Naive thymus-derived CD4-positive, alpha-beta T cell (primary cell): ENCODE measurements at places on chromosomes 4 and X.

GRCh38 chr4:100977746-100978397 lies 369.5 kb downstream of the PPP3CA start:
- DNase-seq = no peak

GRCh38 chr4:53436251-53436650 lies 58.8 kb downstream of the FIP1L1 start:
- no peak for DNase-seq

GRCh38 chrX:149145845-149146285 lies 359.2 kb downstream of the IDS start:
- no peak for DNase-seq

DNA sequence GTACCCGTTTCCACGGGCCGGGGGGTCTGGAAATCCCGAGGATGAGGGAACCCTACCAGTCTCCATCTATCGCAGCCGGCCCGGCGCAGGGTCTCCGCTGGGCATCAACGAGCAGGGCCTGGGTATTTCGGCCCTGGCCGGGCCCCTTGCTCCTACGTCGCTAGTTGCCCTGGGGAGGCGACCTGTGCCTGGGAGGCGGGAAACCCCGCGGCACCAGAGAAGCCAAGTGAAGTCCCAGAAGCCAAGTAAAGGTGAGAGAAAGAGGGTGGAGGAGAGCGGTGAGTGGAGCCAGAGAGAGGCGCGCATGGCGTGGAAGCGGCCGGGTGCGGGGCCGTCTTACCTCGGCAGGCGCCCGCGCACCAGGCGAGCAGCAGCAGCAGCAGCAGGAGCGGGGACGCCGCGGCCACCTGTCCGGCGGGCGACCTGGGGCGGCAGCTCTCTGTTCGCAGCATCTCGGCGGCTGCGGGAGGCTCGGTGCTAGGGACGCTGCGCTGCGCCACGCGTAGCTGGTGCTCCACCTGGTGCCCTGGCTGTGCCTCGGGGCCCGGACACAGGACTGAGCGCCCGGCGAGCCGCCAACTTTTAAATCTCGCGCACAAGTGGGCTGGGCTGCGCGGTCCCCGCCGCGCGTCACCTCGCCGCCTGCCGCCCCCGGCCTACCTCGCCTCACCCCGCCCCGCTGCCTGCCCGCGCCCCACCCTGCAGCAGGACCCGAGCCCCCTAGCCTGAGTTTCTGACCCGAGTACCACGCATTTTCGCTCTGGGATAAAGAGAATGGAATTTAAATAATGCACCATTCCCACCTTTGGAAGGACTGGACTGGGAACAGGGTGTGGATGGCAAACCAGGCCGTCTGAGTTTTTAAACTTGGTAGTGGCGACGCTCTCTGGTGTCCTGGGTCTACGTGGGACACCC lies at the start of gene NMU:
TSS of gene NMU (minus strand) at position 558 of the 915 bp plus-strand sequence. CDS start at position 452, 106 bp downstream.
- no peak for DNase-seq

DNA sequence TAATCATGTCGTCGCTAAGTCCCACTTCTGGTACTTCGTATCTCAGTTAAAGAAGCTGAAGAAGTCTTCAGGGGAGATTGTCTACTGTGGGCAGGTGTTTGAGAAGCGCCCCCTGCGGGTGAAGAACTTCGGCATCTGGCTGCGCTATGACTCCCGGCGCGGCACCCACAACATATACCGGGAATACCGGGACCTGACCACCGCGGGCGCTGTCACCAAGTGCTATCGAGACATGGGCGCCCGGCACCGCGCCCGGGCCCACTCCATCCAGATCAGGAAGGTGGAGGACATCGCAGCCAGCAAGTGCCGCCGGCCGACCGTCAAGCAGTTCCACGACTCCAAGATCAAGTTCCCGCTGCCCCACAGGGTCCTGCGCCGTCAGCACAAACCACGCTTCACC lies 11.3 kb downstream of the PNCK start:
- peak; percentile 26 for DNase-seq

DNA sequence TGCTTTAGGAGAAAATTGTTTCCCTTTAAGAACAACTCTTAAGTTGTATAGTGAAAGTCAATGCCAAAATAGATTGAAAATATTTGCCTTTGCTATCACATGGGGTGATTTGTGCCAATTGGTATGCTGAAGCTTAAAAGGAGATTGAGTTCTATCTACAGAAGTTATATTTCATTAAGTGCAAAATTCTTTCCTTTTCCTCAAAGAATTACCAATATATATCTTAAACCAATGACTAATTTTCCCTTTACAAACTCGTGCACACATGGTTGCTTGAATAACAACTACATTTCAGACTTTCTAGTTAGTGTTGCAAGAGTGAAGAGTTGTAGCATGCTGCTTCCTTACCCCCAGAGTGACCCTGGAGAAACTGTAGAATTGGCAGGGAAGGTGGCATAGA lies 990.0 kb upstream of the PABPC4L start:
- no peak for DNase-seq

GRCh38 chr4:46886711-46887110 lies 22.3 kb downstream of the COX7B2 start:
- no peak for DNase-seq

GRCh38 chrX:17656556-17656955 lies 80.7 kb upstream of the SCML1 start:
- no peak for DNase-seq

DNA sequence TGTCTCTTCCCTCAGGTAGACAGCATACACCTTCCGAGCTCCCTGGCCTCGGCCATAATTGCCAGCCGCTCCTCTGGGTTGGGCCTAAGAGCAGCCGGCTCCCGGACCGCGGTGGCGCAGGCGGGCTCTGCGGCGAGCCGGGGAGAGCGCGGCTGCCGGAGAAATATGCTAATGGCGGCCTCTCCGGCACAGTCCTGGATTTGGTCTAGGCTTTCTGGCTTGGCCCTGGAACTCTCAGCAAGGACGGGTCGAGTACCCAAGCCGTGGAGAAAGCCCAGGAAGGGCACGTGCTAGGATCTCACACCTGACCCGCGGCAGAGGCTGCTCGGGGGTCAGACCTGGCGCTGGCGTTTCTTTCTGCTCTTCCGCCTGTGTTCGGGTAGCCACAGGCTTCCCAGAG lies 18.6 kb upstream of the ZIC3 start:
- DNase-seq = no peak

DNA sequence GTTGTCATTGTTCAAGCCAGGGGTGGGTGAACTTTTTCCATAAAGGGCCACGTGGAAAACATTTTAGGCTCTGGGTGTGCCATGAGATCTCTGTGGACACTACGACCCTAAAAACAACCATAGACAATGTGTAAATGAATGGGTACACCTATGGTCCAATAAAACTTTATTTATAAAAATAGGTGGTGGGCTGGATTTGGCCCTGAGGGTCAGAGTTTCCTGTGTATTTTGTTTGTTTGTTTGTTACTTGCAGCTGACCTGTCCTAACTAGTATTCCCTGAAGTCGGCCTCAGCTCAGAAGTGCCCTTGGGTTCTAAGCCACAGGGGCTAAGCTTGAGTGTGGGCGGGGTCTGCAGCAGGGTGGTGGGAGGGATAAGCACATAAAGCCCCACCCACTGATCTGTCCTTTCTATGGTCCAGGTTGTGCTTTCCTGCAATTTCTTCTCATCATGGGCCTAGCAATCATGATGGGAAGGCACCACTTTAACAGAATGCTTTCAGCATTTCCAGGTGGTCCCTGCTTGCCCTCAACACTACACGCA lies 17.2 kb upstream of the DRD5 start:
- no peak for DNase-seq

DNA sequence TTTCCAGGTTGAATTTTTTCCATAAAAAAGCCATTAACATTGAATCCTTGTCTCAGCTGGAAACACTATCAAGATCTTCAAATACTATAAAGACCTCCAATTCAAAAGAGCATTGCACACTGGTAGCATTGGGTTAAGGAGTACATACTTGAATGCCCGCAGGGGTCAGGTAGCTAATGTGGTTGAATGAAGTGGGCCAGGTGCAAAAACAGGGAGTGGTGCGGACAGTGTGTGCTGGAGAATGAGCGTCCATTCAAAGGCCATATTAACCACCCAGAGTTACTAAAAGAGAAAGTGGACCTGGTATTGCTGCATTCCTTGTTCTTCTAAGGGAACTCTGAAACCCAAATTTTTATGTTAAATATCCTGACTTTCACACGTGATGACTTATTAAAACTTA lies 91.6 kb downstream of the NYX start:
- no peak for DNase-seq

DNA sequence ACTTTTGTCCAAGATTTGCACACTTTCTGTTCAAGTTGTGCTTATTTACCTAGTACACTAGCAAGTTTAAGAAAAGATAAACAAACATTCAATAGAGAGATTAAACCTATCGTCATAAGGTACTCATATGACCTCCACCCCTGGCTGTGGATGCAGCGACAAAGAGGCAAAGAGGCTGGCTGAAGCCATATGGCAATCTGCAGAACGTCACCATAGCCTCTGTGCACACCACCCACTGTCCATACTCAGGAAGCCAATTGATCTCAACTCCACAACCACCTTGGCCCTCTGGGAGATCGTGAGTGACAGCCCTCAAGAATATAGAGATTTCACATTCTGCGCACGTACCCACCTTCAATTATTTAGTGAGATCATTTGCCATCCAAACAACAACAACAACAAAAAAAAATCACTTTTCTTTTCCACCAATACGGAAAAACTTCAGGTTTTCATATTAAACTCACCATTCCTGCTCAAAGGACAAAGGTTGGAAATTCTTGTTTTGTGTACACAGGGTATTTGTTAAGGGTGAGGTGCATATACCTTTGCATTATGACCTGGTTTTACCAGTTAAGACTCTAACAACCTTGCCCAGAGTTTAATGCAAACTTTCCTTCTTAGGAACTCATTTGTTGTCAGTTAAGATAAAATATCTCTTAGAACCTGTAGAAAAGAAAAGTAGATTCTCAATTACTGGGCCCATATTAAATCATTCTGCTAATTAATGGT lies 243.0 kb upstream of the FSTL5 start:
- no peak for DNase-seq

- DNase-seq = no peak
Measured at GRCh38 chr4:47465004-47465403, 1.5 kb upstream of the COMMD8 start.

DNA sequence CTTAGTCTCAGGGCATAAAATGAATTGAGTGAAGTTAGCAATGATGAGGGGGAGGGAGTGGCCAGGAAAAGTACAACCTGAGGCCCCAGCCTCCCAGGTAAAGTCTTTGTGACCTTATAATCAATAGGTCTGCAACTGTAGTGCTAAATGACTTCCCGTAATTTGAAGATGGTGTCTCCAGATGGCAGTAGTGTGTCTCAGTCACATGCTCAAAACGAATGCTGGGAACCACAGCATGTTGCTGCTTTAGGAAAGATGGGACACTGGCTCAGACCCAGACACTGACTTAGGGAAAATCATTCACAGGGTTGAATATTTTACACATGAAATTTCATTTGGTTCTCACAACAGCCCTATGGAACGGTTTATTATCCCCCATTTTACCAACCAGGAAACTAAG lies 10.3 kb downstream of the SRPX2 start:
- no peak for DNase-seq
